Activated T-helper 9 cell treated with anti-CD3 and anti-CD28 coated beads, Interleukin-2, amount 50 U/mL, for 16 hours (primary cell): ENCODE measurements at places on chromosomes 11 and 22.

DNA sequence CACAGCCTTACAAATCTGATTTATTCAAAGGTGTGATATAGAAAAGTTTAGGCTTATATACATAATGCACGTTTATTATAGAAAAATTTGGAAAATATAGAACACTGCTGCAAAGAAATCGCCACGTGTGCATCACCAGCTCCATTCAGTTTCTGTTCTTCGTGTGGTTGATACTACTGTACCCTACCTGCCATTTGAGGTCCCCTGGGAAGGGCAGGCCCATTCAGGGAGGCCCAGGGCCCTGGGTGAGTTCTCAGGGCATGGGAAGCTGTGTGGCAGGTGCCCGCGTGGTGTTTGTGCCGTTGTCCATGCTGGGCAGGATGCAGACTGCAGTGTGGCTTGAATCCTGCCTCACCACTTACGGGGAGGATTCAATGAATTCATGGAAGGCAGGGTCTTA is 60.8 kb downstream of the TBC1D22A start:
- no peak for DNase-seq

DNA sequence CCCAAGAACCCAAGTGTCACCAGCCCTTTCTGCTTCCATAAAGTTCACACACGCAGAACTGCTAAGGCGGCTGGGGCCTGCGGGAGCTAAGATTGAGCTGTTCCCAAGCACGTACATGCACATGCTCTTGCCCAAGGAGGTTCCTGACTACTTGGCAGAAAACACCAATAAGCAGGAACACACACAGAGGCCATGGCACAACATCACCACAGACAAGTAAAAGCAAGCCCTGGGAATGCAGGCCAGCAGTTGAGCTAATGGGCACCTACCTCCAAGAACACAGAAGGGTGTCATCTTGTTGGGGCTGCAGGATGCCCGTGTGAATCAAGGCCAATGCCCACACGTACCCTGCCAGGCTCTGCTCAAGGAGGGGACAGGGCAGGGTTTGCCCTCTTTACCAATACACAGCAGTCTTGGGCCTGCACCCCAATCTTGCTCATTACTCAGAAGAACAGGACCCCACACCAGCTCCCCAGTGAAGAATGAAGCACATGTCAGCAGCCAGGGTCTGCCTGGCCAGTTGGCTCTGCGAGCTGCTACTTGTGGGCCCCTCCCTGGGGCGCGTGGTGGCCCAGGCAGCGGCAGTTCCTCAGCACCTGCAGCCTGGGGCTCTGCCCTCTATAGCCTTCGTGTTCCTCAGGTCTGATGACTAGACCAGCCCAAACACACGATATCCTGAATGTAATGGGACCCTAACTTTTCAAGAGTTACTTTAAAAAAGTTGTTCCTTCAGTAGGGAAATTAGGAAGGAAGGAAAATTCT is 32.3 kb upstream of the CYP2D6 start:
- DNase-seq: no peak

DNA sequence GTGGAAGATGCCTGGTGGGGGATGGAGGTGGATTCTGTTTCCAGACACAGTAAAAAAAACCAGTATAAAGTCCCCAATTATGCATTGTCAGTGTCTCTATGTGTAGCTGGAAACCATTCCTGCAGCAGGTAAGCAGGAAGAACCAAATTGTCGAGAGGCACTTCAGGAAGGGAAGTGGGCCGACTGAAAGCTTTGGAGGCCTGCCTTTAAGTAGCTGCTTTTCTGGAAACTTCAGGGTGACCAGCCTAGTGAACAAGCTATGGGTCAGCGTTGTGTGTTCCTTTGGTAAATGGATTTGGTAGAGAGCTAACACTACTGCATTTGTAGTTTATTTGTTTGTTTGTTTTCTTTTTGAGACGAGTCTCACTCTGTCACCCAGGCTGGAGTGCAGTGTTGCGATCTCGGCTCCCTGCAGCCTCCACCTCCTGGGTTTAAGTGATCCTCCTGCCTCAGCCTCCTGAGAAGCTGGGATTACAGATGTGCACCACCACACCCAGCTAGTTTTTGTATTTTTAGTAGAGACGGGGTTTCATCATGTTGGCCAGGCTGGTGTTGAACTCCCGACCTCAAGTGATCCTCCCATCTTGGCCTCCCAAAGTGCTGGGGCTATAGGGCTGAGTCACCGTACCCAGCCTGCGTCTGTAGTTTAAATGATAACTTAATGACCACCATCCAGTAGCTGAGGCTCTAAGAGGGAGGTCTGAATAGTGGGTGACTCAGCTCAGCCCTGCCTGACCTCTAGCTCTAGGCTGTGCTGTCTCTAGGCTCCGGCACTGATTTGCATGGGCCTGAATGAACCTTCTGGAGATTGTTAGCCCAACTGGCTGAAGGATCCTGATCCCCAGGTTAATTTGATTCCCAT is 12.8 kb downstream of the PTPRJ start:
- no peak for DNase-seq

DNA sequence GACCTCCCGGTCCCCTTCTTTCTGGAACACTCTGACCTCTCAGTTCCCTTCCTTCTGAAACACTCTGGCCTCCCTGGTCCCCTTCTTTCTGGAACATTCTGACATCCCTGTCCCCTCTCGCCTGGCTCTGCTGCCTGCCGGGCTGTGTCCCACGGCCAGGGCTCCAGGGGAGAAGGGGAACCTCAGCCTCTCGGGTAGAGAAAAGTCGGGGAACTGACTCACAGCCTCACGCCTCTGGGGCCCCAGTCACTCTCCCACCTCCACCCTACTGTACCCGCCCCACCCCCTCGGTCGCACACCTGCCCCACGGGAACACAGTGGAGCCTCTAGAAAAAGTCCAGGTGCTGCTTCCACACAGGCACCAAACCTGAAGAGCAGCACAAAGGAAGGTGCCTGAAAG is 93.3 kb downstream of the BRD1 start:
- no peak for DNase-seq

- no peak for DNase-seq
Observed at GRCh38 chr22:40578171-40578570, 58.3 kb downstream of the MRTFA start.

DNA sequence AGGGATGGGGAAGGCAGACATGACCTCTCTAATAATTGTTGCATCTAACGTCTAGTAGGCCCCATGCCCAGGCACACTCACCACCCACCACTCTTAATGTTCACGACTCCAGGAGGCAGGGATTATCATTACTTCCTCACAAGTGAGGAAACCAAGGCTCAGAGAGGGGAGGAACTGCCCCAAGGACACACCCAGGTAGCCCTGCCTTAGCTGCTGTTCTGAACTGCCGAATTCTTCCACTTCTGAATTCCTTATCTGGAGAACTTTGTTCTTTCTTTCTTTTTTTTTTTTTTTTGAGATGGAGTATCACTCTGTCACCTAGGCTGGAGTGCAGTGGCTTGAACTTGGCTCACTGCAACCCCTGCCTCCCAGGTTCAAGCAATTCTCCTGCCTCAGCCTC is 16.7 kb downstream of the SLCO2B1 start:
- DNase-seq: no peak

DNA sequence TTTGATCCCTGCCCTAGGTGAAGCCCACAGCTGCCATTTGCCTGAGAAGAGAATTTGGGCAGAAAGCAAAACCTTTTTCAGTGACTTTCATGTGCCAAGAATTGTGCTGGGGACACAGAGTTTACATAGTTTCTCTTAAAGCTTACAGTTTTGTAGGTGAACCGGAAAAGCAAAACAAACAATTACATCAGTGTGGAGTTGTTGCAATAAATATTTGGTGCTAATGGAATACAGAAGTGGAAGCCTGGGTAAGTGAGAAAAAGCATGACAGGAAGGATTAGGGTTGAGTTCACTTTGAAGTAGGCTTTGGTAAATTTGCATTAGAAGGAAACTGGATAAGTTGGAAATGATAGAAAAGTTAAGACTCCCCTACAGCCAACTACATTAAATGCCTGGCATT is 82.7 kb downstream of the RASSF10 start:
- DNase-seq: no peak

DNA sequence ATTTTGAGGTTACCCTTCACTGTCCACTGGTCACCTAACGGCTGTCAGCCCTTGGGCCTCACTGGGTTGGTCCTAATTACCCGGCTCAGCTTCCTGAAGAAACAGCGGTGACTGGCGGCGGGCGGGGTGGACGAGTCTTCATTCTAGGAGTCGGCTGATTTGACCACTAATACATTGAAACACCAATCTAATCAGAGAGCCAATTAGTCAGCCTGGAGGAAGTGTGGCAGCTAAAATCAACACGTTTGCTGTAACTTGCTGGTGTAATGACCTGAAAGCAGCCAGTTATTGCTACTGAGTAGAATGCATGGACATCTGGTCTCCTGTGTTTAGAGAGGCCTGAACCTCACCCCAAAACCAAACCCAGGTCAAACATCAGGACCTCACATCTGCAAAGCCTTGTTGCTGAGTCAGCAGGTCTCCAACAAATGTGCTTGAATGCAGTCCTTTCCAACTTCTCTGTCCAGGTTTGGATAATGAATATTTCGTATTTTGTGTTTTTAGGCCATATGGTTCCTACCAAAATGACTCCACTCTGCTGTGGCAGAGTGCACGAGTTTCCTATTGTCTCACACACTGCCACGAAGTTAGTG is 496.4 kb downstream of the BRD1 start:
- no peak for DNase-seq

- no peak for DNase-seq
Observed at GRCh38 chr11:18599739-18600230, at the start of gene MISFA. Gene MISFA, plus strand, starts transcription at chr11:18599789. Its CDS starts 140 bp downstream, at chr11:18599929.

- DNase-seq: no peak
Observed at GRCh38 chr11:73191151-73191550, 26.9 kb upstream of the P2RY2 start.

- DNase-seq: peak; percentile 6
Observed at GRCh38 chr11:35343033-35343598, 76.2 kb downstream of the SLC1A2 start.

GRCh38 chr11:44539971-44540370 is 25.5 kb upstream of the CD82 start:
- DNase-seq: no peak
